ENCODE measurements at places on chromosomes 2 and 18.

- H3K36me3 ChIP-seq = no peaks in the 10 kb centered on the region
- no peak for DNase-seq
- H3K4me3 ChIP-seq = no peak overlapping the region
- H3K27ac ChIP-seq = no peak overlapping the region
- H3K27me3 ChIP-seq = no peaks in the 10 kb centered on the region
Observed at GRCh38 chr2:176748662-176749061, 463.9 kb upstream of the HNRNPA3 start.

GRCh38 chr2:6800553-6800952, 65.2 kb downstream of the CMPK2 start:
- H3K4me1 ChIP-seq = no peaks in the 10 kb centered on the region
- no peak overlapping the region for H3K27ac ChIP-seq
- H3K4me3 ChIP-seq = no peak overlapping the region
- H3K27me3 ChIP-seq = no peaks in the 10 kb centered on the region
- DNase-seq = no peak

DNA sequence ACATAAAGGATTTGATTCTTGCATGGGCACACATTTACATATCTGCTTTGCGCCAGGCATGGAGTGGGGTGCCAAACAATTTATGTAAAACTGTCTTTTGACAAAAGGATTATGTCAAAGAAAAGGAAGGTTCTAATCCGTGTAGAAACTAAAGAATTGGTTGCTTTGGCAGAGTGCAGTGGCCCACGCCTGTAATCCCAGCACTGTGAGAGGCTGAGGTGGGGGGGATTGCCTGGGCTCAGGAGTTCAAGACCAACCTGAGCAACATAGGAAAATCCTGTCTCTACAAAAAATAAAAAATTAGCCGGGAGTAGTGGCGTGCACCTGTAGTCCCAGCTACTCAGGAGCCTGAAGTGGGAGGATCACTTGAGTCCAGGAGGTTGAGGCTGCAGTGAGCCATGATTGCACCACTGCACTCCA, 1.1 kb upstream of the MTERF4 start:
- H3K4me1 ChIP-seq = peaks cover 22% of the 10 kb centered on the region
- H3K4me3 ChIP-seq = peak overlapping the region; percentile 82
- peaks cover 29% of the 10 kb centered on the region for H3K36me3 ChIP-seq
- DNase-seq = no peak

- no peaks in the 10 kb centered on the region for H3K4me1 ChIP-seq
- no peak overlapping the region for H3K27ac ChIP-seq
- DNase-seq = no peak
- no peak overlapping the region for H3K4me3 ChIP-seq
- no peaks in the 10 kb centered on the region for H3K36me3 ChIP-seq
Observed at GRCh38 chr18:76838182-76838581, 15.8 kb downstream of the ZNF236 start.

DNA sequence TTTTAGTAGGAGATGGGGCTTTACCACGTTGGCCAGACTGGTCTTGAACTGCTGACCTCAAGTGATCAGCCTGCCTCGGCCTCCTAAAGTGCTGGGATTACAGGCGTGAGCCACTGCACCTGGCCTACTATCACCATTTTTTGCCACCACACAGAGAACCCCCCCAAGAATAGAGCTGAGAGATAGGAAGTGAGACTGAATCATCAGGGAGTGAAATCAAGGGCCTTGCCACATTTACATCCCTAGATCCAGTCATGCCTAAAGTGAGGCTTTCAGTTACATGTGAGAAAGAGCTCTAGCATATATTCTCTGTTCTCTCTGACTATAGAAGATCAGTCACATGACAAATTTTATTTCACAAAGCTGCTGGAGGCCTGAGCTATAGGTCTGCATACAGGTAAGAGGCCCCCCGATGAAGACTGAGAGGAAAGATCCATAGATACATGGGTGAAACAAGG, 28.0 kb upstream of the KCMF1 start:
- no peak overlapping the region for H3K4me3 ChIP-seq
- peaks cover 24% of the 10 kb centered on the region for H3K4me1 ChIP-seq
- no peak overlapping the region for H3K27ac ChIP-seq
- no peak for DNase-seq

GRCh38 chr2:20346565-20347381, 3.9 kb downstream of the PUM2 start:
- no peak for DNase-seq
- no peaks in the 10 kb centered on the region for H3K36me3 ChIP-seq
- H3K4me1 ChIP-seq = peaks cover 22% of the 10 kb centered on the region
- no peaks in the 10 kb centered on the region for H3K27me3 ChIP-seq
- no peak overlapping the region for H3K27ac ChIP-seq

DNA sequence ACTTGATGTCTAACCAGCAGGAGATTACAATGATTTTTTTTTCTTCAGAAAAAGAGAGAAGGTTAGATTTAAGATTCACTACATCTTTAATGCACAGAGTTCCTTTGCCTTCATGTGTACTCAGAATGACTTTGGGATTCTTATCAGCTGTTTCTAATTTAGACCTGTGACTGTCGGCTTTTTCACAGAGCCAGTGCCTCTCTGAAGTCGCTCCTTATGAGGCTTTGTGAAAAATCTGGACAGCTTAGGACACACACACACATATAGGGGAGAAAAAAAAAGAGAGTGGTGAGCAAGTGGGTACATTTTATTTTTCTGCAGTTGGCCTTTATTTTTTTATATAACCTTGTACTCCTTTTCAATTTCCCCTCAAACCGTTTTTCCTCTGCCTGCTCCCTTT, 893.1 kb upstream of the CELF4 start:
- no peaks in the 10 kb centered on the region for H3K4me1 ChIP-seq
- no peaks in the 10 kb centered on the region for H3K36me3 ChIP-seq
- no peaks in the 10 kb centered on the region for H3K27me3 ChIP-seq
- H3K27ac ChIP-seq = no peak overlapping the region
- no peak for DNase-seq

- H3K4me1 ChIP-seq = no peaks in the 10 kb centered on the region
- H3K4me3 ChIP-seq = no peak overlapping the region
- H3K36me3 ChIP-seq = no peaks in the 10 kb centered on the region
- H3K27me3 ChIP-seq = no peaks in the 10 kb centered on the region
Observed at GRCh38 chr2:120866071-120866470, 130.4 kb downstream of the GLI2 start.

- H3K4me1 ChIP-seq = peaks cover 10% of the 10 kb centered on the region
- no peak for DNase-seq
- H3K27me3 ChIP-seq = no peaks in the 10 kb centered on the region
- H3K27ac ChIP-seq = no peak overlapping the region
- H3K4me3 ChIP-seq = no peak overlapping the region
Observed at GRCh38 chr2:171139860-171140259, 20.8 kb downstream of the TLK1 start.

GRCh38 chr2:198135481-198135934, 331.1 kb downstream of the PLCL1 start:
- no peak overlapping the region for H3K4me3 ChIP-seq
- no peak overlapping the region for H3K27ac ChIP-seq
- no peaks in the 10 kb centered on the region for H3K27me3 ChIP-seq
- no peak for DNase-seq
- no peaks in the 10 kb centered on the region for H3K4me1 ChIP-seq

DNA sequence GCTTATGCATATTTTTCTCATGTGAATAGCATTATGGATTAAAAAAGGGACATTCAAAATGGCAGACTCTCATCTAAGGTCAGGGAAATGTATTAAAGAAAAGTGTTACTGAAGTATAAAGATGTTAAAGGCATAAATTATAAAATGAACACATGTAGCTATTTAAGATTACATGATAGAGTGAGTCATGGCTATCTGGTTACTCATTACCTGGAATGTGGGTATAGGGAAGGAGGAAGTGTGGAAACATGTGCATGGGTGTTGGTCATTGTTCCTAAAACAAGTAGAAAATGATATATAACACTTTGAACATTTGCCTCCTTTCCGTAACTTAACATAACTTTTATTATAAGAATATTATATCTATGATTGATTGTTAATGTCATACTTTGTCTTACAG, 66.4 kb downstream of the MYO1B start:
- DNase-seq = no peak
- H3K36me3 ChIP-seq = no peaks in the 10 kb centered on the region
- no peaks in the 10 kb centered on the region for H3K4me1 ChIP-seq
- no peak overlapping the region for H3K27ac ChIP-seq

DNA sequence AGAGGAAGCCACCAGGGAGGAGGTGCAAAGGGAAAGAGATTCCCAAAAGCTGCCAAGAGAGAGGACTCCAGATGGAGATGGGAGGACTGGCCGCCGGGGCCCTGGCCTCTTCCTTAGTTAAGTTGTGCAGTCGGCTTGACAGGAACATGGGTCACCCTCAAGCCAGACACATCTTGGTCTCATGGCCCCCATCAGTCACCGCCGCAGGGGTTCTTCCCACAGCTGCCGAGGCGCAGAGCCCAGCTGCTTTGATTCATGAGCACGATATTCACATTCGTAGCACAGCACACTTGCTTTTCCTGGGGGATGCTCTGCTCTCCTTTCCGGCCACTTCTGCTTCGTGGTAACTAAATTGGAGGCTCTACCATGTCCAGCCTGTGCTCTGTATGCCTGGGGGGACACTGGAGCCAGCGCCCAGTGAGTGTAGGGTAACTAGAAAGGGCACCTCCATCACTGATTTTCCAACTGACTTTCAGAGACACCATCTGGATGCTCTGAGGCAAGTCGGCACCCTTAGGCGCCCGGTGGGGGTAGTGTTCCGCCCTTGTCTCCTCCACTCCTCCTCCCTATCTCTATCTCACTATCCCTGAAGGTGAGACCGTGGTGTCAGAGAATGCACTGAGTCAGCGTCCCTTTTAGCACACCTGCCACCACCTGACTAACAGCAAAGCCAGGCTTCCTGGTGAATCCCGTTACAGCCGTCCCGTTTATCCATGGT, 13.3 kb downstream of the TWIST2 start:
- no peaks in the 10 kb centered on the region for H3K36me3 ChIP-seq
- no peak overlapping the region for H3K27ac ChIP-seq
- no peaks in the 10 kb centered on the region for H3K4me1 ChIP-seq
- no peak overlapping the region for H3K4me3 ChIP-seq
- DNase-seq = no peak

DNA sequence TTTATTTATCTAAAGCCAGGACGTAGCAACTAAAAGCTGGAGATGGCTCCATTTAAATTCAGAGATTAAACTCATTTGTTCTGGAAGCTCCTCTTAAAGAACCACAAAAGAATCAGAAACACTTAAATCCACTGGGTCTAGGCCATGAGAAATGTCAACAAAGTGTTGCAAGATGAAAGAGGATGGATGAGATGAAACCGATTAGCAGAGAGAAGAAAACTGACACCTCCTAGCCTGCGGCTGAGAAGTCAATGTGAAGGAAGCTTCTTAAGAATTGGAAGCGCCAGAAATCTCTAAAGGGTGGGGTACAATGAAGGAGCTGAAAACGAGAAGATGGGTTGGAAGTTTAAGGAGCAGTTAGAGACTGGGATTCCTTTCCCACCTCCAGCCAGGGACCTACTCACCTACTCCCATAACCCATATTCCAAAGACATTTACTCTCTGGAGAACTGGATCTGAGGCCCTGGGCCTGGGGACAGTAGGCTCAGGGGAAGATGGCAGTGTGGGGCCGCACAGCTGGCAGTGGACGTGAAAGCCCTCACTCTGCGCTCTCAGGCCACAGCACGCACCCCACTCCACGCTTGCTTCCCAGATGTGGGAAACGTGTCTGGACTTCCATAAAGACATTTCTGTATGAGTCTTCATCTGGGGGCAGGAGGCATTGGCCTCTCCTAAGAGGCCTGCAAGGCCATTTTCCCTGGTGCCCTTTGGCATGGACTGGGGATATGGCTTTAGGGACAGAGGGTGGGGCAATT, 188.4 kb downstream of the LOXHD1 start:
- no peak overlapping the region for H3K27ac ChIP-seq
- H3K4me3 ChIP-seq = no peak overlapping the region
- no peaks in the 10 kb centered on the region for H3K4me1 ChIP-seq
- no peaks in the 10 kb centered on the region for H3K36me3 ChIP-seq
- DNase-seq = no peak

- DNase-seq = no peak
- H3K27ac ChIP-seq = no peak overlapping the region
- H3K36me3 ChIP-seq = peaks cover 57% of the 10 kb centered on the region
- no peak overlapping the region for H3K4me3 ChIP-seq
- no peaks in the 10 kb centered on the region for H3K27me3 ChIP-seq
- no peaks in the 10 kb centered on the region for H3K4me1 ChIP-seq
Observed at GRCh38 chr2:127943186-127943585, 57.4 kb upstream of the AMMECR1L start.

- no peaks in the 10 kb centered on the region for H3K4me1 ChIP-seq
- no peak overlapping the region for H3K27ac ChIP-seq
- no peak overlapping the region for H3K4me3 ChIP-seq
- no peaks in the 10 kb centered on the region for H3K27me3 ChIP-seq
Observed at GRCh38 chr2:72938455-72938854, 21.1 kb downstream of the EMX1 start.

DNA sequence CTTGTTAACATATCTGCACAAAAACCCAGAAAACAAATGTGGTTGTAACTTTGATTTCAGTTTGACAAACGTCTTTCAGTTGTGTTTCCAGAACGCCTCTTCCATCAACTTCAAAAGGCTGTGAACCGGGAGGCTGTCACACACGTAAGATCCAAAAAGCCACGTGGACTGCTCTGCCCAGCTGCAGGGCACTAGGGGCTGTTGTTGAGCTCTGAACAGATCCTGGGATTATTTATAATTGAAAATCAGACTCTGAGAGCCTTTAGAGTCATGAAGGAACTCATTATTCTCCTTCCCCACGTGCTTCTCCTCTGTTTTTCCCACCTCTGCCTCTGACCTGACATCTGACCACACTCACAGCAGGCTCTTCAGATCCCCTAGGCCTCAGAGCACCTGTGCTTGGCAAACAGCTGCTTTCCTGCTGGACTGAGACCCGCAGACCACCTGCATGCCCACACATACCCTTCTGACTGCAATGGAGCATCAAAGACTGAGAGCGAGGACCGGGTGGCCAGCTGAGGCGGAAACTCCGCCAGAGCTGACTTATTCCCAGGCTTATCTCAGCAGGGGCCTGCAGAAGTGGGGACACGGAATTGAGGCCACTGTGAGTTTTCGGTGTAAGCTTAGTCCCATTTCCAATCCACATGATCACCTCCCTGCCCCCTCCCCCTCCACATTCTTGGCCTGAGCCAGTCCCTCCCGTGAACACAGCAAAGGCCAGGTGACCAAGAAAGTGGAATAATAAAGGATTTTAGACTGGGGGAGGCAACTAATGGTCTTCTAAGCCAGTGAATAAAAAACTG, 114.8 kb downstream of the ATL2 start:
- H3K4me1 ChIP-seq = peaks cover 4% of the 10 kb centered on the region
- no peak for DNase-seq
- no peak overlapping the region for H3K27ac ChIP-seq
- no peaks in the 10 kb centered on the region for H3K27me3 ChIP-seq
- no peaks in the 10 kb centered on the region for H3K36me3 ChIP-seq
- no peak overlapping the region for H3K4me3 ChIP-seq

- DNase-seq = no peak
- no peaks in the 10 kb centered on the region for H3K36me3 ChIP-seq
- no peaks in the 10 kb centered on the region for H3K27me3 ChIP-seq
- H3K4me3 ChIP-seq = no peak overlapping the region
- no peaks in the 10 kb centered on the region for H3K4me1 ChIP-seq
Observed at GRCh38 chr18:13221869-13222855, 3.6 kb downstream of the LDLRAD4 start.

Data from effector memory CD4-positive, alpha-beta T cell (primary cell).